SJSA1 (cell line): ENCODE measurements at places on chromosomes 4 and X. TPM values are rescaled to one million over a fixed set of nuclear protein-coding genes. Genes with fewer than 3 reads are reported as not detected.
A peak's percentile ranks its signal among the peaks of the same experiment; 100 is the strongest.

DNA sequence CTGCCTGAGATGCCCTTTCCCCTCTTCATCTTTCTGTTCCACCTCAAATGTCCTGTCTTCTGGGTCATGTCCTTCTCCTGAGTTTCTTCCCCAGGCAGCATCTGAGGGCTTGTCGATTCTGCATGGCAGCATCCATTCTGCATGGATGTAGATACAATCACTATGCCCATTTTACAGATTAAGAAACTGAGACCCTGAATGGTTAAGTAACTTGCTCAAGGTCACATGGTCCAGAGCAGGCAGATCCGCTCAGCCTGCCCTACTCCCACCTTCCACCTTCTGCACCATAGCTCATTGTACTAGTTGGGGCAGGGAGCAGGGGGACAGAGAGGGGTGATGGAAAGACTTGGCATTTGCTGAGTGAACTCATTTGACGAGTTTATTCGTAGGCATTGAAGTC is 32.0 kb downstream of the ZNF185 start:
- no peak for DNase-seq

GRCh38 chr4:95363559-95363925 is 185.2 kb downstream of the UNC5C start:
- no peak for DNase-seq

- DNase-seq: no peak
These were observed 280.7 kb upstream of the GK2 start for GRCh38 chr4:79688691-79689090.

DNA sequence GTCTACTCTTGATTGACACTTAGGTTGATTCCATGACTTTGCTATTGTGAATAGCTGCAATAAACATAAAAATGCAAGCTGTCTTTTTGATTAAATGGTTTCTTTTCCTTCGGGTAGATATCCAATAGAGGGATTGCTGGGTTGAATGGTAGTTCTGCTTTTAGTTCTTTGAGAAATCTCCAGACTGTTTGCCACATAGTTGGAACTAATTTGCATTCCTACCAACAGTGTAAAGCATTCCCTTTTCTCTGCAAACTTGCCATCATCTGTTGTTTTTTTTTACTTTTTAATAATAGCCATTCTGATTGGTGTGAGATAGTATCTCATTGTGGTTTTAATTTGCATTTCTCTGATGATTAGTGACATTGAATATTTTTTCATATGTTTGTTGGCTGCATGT is 122.2 kb upstream of the PRKG2 start:
- DNase-seq: no peak

DNA sequence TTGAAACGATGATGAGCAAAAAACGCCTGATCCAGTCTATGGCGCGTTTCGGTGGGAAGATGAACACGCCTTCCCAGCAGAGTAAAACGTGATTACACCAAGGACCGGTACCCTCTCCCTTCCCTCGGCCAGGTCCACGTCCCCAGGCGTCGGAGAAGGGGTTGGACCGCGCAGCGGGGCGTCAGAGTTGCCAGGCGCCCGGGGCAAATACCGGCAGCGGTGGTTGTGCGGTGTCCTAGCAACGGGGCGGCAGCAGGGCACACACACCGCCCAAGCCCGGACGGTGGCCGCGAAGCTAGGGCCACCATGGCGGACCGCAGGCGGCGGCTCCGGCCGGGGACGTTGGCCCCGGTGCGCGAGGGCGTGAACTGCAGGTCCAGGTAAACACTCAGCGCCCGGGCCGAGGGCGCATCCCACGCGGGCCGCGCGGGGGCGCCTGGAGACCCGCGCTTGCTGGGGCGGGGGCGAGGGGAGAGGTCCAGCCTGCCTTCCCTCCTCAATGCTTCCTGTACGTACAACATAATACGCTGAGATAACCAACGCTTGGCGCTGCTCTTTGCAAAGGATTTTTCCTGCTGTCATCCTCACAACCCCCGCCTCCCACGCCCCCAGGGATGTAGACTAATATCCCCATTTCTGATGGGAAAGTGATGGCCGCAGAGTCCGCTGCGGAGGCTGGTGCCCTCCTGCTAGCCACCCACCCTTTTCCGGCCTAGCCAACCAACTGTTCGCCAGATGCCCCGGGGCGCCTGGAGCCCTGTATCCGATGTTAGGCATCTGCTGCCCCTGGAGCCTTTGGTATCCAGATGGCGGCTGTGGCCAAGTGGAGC is at the start of gene FAM47E:
FAM47E (plus strand) TSS at position 281 of the 830 bp plus-strand sequence; CDS start at position 307, 26 bp downstream.
- DNase-seq: peak; percentile 53

Gene TCEAL9
- total RNA-seq: 171 and 277 TPM in 2 replicates
